KBM-7 (cell line): ENCODE measurements at places on chromosomes 6 and 20.

GRCh38 chr6:136920671-136921380 is 1.3 kb upstream of the SLC35D3 start:
- DNase-seq = peak; percentile 33

DNA sequence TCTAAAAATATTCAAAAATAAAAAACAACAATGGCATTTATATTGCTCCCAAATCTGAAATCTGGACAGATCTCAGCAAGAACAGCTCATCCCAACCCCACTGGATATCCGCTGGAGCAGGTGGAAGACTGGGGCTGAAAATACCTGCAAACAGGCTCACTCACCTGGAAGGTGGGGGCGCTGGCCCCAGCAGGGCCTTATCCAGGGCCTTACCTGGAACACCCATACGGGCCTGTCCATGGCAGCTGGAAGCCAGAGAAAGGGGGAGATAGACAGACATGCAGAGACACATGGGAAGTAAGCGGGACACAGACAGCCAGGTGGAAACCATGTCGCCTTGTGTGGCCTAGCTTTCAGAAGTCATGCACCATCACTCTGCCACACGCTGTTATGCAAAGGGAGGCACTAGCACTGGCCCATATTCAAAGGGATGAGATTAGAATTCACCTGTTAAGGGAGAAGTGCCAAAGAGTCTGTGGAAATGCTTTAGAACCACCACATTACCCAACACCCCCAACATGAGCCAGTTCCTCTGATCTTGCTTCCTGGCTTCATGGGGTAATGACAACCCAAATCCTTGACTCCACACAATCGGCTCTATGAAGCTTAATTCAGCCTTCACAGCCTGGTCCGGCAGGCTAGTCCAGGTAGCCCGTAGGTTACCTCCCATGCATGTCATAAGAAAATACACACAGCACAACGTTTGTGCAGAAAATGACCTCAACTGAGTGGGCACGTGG is 99.0 kb upstream of the CDYL start:
- no peak for DNase-seq

DNA sequence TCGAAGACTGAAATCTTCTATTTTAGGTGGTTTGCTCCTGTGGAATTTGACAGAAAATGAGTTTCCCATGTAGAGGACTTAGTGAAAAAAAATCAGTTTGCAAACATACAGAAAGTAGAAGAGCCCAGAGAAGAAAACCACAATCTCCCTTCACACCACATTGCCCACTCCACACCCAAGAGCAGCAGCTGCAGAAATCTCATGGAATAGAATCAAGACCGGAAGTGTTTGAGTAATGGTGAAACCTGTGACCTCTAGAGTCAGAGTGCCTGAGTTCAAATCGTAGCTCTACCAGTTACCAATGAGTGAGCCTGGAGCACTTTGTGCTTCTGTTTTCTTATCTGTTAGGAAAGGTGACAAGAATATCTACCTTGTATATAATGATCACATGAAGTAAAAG is 4.6 kb downstream of the SIRPG start:
- no peak for DNase-seq

GRCh38 chr20:43794326-43794725 is 67.5 kb upstream of the GTSF1L start:
- no peak for DNase-seq

GRCh38 chr20:45945678-45946148 is 11.2 kb downstream of the PCIF1 start:
- no peak for DNase-seq

- no peak for DNase-seq
Measured at GRCh38 chr6:170176898-170177771, 113.7 kb downstream of the DLL1 start.

DNA sequence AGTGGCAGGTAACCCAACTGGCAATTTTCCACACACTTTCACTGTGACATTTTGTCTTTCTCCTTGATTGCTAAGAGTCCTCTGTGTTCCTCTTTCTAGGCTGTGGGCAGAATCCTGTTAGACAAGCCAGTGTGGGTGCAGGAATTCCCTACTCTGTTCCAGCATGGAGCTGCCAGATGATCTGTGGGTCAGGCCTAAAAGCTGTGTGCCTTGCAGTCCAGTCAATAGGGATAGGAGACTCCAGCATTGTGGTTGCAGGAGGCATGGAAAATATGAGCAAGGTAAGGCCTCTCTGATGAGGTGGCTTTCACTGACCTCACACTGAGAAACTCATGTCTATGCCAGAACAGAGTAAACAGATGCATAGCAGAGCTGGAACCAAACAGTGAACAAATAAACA is 5.1 kb downstream of the ACAT2 start:
- DNase-seq = no peak

DNA sequence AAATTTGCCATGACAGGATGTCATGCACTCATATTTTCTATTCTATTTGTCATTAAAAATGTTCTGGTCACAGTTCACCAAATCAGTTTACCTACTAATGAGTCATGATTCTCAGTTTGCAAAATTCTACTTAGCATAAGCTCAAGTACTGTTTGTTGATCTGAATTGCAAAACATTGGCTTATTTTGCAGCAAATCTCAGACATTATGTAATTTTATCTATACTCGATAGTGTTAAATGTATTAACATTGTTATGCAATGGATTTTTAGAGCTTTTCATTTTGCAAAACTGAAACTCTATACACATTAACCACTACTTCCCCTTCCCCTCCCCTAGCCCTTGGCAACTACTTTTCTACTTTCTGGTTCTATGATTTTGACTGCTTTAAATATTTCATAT is 213.8 kb upstream of the ZFP64 start:
- no peak for DNase-seq

DNA sequence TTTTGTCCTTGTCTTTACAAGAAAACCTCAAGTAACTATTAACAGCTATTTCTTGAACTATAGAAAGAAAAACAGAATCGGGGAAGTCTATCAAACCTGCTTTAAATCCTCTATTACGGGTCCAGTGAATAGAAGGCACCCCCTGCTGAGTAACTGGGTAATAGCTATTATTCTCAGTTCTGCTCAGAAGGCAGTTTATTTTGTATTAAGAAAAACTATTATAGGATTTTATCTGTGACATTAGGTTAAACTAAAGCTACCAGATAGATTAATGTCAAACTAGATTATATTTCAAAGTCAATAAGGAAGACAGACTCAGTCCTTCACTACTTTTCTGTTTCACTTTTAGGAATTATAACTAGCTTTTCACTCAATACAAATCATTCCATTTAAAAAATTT is 93.7 kb downstream of the DST start:
- DNase-seq = no peak

DNA sequence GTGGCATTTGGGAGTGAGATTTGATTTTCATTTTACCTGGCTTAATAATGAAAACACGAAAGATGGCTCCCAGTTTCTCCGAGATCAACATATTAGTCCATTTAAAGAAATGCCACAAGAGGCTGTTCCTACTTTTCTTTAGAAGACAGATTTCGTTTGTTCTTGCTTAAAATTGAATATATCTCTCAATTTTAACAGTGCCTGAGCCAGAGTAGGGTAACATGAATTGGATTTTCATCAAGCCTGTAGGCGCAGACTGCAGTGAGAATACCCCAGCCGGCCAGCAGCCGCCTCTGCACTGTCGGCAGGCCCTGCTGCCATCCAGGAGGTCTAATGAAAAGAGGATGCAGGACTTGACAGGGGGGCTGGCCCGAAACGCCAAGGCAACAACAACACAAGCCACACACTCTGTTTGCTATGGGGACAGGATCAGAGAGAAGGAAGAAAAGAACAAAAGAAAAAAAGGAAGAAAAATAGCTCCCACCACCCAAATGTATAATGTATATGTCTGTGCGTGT is 72.5 kb downstream of the PPP1R3G start:
- no peak for DNase-seq

DNA sequence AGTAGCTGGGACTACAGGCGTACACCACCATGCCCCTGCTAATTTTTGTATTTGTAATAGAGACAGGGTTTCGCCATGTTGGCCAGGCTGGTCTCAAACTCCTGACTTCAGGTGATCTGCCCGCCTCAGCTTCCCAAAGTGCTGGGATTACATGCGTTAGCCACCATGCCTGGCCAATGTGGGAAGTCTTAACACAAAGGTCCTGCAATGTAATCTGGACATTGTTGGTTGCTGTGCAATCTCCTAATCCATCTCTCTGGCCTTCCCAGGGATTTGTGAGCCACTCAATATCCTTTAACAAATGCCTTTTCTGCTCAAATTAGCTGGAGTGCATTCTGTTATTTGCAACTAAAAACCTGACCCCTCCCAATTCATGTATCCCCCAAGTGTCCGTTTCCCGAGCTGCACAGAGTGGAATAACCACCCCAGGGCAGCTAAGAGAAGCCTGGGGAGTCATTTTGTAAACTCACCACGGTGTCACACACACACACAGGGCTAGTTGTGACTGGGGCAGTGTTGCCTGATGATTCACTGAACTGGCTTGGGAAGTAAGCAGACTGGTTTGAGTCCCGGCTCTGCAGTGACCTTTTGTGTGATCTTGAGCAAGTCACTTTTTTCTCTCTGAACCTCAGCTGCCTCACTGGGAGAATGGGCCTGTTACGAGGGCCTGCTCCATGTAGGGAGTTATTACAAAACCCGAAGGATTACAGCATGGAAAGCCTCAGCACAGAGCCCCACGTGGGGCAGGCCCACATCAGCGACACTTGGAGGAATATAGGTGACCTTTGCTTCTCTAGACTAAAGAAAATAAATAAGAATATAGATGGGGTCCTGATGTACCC is 152.3 kb downstream of the ZMYND8 start:
- no peak for DNase-seq

- DNase-seq = no peak
Measured at GRCh38 chr6:40685862-40686261, 98.7 kb upstream of the LRFN2 start.

GRCh38 chr20:53737396-53738038 is 143.9 kb upstream of the ZNF217 start:
- DNase-seq = peak; percentile 66

GRCh38 chr6:164168595-164168994 is 754.1 kb downstream of the QKI start:
- DNase-seq = no peak

- DNase-seq = no peak
Measured at GRCh38 chr20:22430746-22431168, 153.6 kb downstream of the FOXA2 start.

GRCh38 chr6:151757506-151757955 is 50.0 kb upstream of the ESR1 start:
- no peak for DNase-seq

GRCh38 chr20:1777476-1777820 is 117.8 kb upstream of the SIRPA start:
- DNase-seq = no peak

DNA sequence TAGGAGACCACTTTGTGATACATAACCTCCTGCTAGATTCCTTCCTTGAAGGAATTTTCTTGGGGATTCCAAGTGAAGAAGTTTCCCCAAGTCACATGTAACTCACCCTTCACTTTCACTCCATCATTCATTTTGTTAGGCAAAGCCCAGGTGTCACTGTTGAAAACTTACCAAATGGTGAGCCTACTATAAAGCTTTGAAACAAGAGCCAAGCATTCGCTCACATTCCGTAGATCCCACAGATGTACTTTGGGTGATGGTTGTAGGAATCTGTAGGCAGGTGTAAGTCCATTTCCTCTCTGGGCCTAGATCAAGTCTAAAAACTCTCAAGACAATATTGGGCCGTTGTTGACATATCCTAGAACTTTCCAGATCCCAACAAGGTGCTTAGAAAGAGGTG is 74.1 kb downstream of the PRDM1 start:
- DNase-seq = no peak

DNA sequence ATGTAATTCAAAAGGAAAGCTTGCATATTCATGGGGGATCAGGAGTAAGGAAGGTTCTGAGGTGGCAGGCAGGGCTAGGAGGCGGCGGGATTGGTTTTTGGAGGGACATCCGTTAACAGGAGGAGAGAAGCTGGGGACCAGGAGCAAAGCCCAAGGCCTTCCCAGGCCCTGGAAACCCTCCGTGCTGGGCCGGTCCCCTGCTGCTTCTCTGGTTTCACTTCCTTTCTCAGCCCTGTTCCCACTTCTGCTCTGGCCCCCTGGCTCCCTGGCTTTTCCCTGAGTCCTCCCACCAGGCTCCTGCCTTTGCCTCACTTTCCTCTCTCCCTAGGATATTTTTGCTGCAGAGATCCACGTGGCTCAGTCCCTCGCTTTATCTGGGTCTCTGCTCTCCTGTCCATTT is 26.4 kb upstream of the SALL4 start:
- peak; percentile 4 for DNase-seq

GRCh38 chr6:137016356-137016755 is 28.4 kb downstream of the IL20RA start:
- DNase-seq = no peak

DNA sequence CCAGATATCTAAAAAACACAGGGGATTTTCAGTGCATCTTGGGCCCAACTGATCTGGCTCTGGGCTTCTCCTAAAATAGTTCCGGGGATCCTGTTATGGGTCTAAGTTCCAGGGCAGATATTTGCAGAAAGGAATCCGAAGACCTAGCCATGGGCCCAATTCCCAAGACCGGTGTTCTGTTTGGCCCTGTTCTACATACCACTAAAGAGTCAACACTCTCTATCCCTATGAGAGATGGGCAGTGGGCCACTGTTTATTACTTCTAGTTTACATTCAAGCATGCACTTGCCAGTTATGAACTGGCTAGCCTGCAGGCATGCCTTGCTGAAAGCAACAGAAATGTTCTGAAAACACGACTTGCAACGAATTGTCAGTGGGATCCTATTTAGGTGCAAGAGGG is 87.4 kb upstream of the PLCB4 start:
- no peak for DNase-seq

GRCh38 chr20:25539742-25540672 is 45.3 kb downstream of the NINL start:
- no peak for DNase-seq

DNA sequence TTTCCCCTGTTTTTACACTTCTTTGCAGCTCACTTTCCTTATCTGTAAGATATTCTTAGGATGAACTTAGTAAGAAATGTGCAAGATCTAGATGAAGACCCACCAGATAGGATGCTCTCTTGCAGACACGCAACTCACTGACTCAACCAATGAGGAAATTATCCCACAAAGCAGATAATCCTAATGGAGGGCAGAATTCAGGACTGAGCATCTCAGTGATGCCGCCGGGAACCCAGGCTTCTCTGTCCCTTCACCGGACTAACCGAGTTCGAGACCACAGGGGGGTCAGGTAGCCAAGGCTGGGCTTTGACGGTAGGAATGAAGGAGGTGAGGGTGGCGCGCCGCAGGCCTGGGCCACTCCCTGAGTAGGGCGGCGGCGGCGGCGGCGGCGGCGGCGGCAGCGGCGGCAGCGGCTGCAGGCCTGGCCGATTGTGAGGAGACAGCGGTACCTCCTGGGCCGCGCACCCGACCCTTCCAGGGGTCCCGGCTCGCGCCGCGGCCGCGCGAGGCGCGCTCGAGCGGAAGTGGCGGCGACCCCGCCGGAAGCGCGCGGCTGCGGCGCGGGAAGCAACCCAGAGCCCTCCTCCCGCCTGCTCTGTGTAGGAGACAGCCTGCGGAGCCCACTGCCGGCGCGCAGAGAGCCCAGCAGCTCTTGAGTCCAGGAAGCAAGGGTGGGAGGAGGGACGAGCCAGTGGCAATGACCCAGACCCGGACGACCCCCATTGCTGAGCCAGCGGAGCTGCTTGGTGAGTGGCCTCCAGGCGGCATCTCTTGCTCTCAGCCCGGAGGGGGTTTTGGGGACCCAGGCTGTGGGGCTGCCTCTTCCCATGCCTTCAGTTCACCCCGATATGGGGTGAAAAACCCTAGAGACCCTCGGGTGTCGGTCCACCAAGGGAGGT is at the start of gene KHDC1:
Gene KHDC1 (minus strand): TSS at position 526 of the 899 bp plus-strand sequence. CDS start 20,679 bp downstream, outside the sequence.
- DNase-seq = peak; percentile 80

- DNase-seq = no peak
Measured at GRCh38 chr6:89555031-89555430, 83.5 kb downstream of the LYRM2 start.

- DNase-seq = no peak
Measured at GRCh38 chr6:70575899-70576495, 9.3 kb downstream of the SDHAF4 start.
